ENCODE measurements at places on chromosomes 2 and 18.

GRCh38 chr2:184444623-184445223, 153.6 kb upstream of the ZNF804A start:
- no peak for DNase-seq

DNA sequence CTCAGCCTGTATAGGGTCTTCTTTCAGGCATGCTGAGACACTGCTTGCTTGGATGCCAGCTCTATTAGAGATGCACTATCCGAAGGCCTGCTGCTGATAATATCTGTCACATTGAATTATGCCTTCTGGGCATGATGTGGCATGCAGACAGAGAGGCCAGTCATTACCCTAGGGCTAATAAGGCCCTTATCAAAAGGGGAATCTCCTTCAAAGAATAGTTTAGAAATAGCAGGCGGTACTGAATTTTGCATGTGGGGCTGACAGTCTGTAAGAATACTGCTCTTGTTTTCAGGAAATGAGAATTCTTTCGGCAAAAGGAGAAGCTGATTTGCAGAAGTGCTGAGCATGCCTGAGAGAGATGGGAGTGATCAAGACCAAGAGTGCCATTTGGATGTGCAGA, 13.1 kb upstream of the LHCGR start:
- no peak for DNase-seq

DNA sequence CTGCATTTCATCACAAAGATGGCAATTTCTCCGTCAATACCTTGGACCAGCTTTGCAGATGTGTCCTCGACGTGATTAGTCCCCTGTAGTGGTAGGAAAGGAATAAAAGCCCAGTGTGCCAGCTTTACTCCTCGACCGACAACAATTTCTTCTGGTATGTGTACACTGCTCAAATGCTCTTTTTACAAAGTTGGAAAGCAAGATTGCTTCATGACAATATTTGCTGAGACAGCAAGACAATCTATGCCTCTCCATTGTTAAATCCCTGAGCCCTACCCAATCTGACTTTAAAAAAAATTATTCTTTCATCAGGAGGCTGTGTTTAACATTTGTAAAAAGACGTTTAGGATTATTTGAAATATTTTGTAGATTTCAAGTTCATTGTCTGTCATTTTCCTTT, 27.6 kb upstream of the ZEB2 start:
- no peak for DNase-seq

GRCh38 chr2:229947544-229947943, 25.2 kb downstream of the FBXO36 start:
- no peak for DNase-seq

- DNase-seq = no peak
Observed at GRCh38 chr18:47150824-47151366, 595 bp upstream of the HDHD2 start.

DNA sequence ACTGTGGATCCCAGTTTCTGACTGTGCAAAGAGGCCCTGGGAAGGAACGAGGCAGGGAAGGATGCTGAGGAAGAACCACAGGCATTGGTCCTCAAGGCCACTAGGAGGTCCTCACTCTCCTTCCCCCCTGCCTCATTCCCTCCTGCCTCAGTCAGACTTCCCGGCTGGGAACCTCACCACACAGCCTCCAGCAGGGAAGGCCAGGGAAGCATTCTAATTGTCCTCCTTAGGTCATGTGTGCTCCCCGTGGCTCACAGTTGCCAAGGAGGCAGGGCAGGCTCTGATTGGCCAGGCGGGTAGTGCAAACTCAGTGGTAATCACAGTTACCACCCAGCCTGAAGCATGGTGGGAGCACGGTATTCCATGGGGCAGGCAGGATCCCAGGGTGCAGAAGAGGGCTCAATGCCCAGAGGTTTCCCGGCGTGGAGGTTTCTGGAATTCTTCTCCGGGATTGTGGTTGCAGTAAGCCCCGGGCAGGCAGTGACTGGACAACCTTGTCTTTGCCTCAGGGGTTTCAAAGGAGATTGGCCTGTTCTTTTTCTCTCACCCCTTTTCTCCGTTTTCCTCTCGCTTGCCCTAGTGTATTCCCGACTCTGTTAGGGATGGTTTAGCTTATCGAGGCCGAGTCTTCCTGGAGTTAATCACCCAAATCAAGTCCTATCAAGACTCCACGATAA, 27.1 kb downstream of the FER1L5 start:
- DNase-seq = no peak

DNA sequence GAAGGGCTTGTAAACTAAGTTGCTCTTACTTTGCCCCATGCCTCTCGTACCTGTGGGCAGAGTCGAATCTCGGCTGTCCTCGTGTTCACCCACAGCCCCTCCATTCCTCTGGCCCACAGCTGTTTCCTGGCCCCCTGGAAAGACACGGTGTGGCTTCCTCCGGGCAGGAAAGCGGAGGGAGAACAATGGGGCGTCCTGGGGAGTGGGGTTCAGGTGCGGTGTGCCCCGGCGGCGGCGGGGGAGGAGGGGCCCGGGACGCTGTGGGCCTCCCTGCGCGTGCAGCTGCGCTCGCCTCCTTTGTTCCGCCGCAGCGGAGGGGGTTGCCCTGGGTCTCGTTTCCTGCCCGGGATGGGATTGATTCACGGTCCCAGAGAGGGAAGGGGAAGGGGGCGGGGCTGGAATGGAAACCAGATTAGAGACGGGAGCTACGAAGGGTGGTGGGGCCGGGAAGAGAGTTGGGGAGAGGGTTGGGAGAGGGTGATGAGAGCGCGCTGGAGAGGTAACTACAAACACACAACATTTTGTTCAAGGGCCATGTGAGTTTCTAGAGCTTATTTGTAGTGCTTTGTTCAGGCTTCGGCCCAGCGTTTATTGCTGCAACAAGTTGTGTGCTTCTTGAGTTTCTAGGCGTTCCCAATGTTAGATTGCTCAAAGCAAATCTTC, 796 bp downstream of the MYO1B start:
- no peak for DNase-seq

DNA sequence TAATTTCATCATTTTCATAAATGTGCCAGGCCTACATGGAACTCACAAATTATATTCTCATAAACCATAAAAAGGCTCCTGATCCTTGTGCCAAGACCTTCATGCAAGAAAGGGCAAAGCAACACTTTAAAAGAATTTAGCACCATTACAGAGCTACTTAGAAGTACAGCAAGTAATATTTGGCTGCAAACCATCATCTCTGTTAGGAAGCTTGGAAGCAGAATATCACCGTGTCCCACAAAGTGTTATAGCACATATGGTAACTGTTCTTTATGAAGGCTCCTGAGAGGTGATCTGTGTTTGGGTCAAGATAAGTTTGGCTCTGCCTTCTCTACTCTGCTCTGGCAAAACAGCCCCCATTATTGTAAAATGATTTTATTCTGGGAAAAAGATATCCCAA, 59.7 kb upstream of the KCNJ3 start:
- DNase-seq = no peak

DNA sequence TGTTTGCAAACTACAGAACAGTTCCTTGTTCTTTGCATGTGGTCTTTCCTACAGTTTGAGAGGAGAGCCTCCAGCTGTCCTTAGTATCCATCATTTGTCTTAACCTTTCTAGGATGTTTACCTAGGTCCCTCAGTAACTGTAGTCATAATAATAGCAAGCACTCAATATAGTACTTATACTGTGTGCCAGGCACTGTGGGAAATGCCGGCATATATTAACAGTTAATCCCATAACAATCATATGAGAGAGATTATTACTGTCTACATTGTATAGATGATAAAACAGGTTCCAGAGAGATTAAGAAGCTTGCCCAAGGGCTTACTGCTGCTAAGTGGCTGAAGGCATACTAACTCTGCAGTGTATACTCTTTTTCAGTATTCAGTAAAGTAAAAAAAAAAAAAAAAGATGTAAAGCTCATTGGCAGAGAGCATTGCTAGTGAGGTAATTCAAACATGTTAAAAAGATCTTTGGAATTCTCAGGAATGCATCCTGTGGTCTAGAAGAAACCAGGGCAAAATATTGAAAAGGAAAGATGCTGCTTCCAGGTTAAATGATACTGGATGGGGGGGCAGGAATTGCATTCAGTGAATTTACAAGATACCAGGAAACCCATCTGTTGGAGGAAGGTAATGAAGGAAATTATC, 72.3 kb downstream of the SPTBN1 start:
- DNase-seq = no peak

DNA sequence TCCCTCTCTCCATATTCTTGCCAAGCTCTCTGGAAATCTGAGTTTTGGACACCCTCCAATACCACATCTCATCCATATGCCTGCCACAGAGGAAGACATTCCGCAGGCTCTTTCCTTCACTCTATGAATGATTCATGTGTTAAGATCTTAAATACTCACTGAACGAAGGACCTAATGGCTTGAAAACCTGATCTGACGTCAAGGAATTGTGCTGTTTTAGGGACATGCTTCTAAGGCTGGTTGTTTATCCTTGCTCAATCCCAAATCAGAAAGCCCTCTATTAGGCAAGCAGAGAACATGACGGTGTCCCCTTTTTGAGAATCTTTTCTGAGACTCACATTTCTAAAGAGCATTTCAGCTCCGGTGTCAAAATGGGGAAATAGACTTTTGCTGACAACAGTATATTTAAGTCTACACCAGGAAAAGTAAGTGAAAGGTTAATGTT, 83.7 kb upstream of the GALNT5 start:
- no peak for DNase-seq

DNA sequence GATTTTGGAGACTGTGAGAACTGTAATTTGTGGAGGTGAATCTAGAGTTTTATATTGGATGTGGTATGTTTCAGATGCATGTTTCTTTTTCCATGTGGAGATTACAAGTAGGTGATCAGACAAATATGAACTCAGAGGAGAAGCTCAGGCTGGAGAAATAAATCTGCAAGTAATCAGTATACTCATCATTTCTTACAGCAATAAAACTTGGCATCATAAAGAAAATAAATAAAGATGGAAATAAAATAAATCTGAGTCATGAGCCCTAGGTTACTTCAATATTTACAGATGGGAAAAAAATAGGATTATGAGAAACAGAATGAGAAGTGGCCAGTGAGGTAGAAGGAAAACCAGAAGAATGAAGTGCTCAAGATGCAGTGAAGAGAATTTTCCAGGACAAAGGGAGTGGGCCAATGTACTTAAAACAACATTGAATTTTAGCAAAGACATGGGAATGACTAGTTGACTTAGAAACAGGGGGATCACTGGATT, 453.8 kb downstream of the DSC3 start:
- DNase-seq = no peak

GRCh38 chr2:165016772-165017411, 61.6 kb upstream of the SLC38A11 start:
- DNase-seq = no peak

- DNase-seq = no peak
Observed at GRCh38 chr2:28445448-28446258, 50.2 kb upstream of the PLB1 start.

DNA sequence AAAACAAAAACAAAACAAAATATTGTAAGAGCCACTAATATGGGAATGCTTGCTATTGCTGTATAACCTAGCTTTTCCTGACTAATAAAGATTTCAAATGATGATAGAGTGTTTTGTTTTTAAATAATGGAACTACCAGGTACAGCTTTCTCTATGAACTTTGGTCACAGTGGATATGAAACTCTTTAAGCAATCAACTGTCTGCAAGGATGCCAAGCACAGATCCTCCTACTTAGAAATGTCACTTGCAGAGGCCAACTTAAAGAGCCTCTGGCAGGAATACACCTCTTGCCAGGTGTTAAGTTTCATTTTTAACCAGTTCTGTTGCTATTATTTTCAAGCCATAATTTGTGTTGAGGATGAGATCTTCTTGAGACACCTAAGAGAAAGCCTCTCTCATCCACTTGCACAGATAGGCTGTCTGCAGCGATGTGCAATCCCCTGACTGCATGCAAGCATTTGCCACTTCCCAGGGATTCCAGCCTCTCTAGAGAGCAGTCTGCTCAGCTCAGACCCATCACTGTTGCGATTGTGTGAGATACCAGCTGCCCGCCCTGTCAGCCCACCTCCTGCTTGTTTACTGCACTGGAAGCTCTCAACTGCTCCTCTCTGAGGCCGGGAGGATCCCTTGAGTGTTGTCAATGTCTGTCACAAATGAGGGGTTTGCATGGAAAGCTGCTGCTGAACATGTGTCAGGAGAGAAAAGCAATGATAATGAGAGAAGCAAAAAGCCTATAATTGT, 86.1 kb upstream of the SCG2 start:
- no peak for DNase-seq

DNA sequence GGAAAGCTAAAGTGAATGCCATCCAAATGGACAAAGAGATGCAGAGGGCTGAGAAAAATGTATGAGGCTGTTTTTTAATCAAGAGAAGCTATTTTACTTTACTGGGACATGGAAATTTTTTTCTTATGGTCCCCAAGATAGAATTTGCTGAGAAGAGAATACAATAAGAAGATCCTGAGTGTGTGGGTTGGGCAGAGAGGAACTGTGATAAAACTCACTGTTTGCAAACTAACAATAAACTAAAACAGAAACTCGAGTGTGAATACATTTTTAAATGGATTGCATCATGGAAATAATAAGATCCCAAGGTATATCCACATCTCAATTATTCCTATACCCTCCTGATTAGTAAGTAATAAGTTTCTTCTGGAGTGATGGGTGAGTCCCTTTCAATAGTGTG, 4.4 kb downstream of the NEB start:
- no peak for DNase-seq

- no peak for DNase-seq
Observed at GRCh38 chr18:43819397-43819796, 542.1 kb upstream of the SYT4 start.

DNA sequence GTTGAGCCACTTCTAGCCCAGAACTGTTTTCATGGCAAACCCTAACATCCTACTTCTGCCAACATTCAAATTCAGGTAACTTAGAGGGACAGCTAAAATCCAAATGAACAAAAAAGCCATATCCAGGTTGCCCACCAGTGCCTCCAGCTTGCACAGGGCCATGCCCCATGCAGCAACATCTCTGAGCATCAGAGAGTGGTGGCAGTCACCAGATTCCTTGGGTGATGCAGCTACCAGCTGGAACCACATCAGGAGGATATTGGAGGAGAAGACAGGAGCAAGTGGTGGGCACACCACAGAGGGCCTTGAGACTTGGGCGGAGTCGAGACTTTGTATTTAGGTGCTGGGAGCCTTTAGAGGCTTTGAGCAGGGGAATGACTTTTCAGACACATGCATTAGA, 50.5 kb downstream of the SDC1 start:
- DNase-seq = no peak

DNA sequence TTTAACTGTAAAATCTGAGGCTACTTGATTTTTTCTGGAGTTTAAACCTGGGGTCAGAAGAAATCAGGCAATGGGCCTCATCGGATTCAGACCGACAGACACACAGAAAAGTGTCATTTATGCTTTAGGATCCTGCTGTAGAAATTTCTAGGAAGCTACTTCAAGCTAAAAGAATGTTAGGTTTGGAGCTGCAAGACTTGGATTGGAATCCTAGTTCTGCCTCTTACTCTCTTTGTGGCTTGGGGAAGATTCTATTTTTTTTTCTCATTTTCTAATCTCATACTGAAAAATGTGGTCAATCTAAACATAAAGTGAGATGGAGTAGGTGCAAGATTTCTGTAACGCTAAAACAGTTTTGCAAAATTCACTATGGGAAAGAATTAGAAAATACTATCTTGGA, 48.8 kb upstream of the KCNE4 start:
- no peak for DNase-seq

GRCh38 chr2:43085929-43086328, 140.5 kb downstream of the ZFP36L2 start:
- no peak for DNase-seq

- DNase-seq = no peak
Observed at GRCh38 chr2:88321449-88322248, 130.8 kb downstream of the FOXI3 start.
